ENCODE measurements at places on chromosomes 1 and 21.

GRCh38 chr1:83997631-83998030 lies 1.3 kb downstream of the TTLL7 start:
- DNase-seq = no peak
- no peaks in the 10 kb centered on the region for H3K36me3 ChIP-seq
- H3K4me1 ChIP-seq = peaks cover 23% of the 10 kb centered on the region

DNA sequence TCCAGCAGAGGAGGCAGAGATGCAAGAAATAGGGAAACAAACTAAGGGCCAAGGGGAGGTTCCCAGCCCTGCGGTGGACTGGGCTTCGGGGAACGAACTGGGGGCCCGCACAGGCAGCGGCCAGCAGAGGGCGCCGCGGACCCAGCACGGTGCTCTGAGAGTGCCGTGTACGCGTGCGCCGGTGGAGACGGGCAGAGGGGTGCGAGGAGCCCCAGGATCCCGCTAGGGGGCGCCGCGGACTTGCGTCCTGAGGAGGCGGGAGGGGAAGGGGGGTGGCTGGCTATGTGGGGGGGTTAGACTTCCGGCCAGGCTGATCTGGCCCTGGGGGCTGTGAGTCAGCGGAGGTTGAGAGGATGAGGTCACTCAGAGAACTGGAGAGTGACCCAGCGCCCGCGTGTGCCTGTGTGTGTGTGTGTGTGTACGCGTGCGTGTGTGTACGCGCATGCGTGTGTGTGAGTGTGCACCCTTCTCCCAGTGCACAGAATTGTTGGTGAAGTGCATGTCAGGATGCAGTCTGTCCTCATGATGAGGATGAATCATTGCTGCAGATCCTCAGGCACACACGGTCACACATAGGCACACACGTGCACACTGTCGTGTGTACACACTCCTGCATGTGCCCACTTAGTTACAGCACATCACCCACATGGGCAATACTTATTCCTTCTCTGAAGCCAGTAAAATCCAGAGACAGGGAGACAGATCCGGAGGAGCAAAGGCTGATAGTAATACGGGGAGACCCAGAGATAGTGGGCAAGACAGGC lies 17.0 kb downstream of the NES start:
- DNase-seq = peak; percentile 99
- H3K27ac ChIP-seq = peak overlapping the region; percentile 82
- peaks cover 60% of the 10 kb centered on the region for H3K4me1 ChIP-seq
- no peaks in the 10 kb centered on the region for H3K36me3 ChIP-seq
- peak overlapping the region; percentile 81 for H3K4me3 ChIP-seq
- peaks cover 48% of the 10 kb centered on the region for H3K27me3 ChIP-seq

DNA sequence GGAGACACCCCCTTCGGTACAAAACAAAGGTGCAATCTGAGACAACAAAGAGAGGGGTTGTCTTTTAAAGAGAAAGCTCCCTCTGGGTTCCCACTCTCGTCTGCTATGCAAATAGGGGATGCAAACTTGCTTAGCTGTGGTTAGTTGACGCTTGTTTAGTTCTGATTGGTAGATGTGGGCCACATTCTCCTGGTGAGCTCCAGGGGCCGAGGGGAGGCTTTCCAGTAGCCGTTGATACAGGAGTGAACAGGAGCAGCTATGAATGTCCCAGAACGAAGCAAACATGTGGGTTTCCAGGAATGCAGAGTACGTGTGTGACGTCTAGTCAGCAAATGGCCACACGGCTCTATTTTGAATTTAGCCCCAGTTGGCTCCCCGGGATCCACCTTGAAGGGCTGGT lies 14.7 kb downstream of the TFF2 start:
- peak; percentile 44 for DNase-seq
- H3K4me3 ChIP-seq = no peak overlapping the region
- H3K4me1 ChIP-seq = peaks cover 21% of the 10 kb centered on the region

- DNase-seq = no peak
- H3K36me3 ChIP-seq = peaks cover 15% of the 10 kb centered on the region
- no peaks in the 10 kb centered on the region for H3K4me1 ChIP-seq
- no peak overlapping the region for H3K27ac ChIP-seq
These were observed 65.6 kb downstream of the ST3GAL3 start for GRCh38 chr1:43772978-43773377.

- H3K27ac ChIP-seq = peak overlapping the region; percentile 94
- H3K36me3 ChIP-seq = no peaks in the 10 kb centered on the region
- DNase-seq = no peak
- peak overlapping the region; percentile 43 for H3K4me3 ChIP-seq
- H3K27me3 ChIP-seq = no peaks in the 10 kb centered on the region
These were observed 12.6 kb downstream of the NCMAP start for GRCh38 chr1:24568475-24568874.

DNA sequence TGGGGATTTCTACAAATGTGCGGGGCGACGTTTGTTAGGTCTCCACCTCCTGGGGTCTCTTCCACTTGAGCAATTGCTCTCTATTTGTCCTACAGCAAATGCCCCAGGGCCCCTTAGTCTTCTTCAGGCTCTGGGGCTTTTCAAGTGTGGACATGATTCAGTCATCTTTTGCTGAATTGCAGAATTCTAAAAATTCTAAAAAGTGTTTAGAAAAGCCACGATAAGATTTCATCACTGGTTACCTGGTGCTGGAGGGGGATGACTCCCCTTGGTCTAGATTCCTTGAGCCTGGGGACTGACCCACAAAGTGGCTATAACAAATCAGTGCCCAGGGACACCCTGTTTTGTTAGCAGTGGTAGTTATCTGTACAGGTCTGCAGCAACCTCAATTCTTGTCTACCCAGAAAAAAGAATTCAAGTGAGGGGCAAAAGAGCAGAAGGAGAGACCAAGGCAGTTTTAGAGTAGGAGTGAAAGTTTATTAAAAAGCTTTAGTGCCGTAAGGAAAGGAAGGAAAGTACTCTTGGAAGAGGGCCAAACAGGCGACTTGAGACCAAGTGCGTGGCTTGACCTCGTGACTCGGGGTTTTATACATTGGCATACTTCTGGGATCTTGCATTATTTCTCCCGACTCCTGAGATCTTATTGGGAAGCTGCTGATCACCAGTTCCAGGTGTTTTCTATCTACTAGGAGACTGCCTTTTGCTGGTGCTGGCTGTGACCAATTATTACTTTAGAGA lies 25.2 kb downstream of the PROK1 start:
- no peaks in the 10 kb centered on the region for H3K36me3 ChIP-seq
- no peaks in the 10 kb centered on the region for H3K4me1 ChIP-seq
- peak overlapping the region; percentile 85 for H3K27ac ChIP-seq
- no peak for DNase-seq
- H3K27me3 ChIP-seq = peaks cover 5% of the 10 kb centered on the region
- H3K4me3 ChIP-seq = no peak overlapping the region

GRCh38 chr1:82634266-82634665 lies 833.5 kb downstream of the ADGRL2 start:
- no peak for DNase-seq
- H3K36me3 ChIP-seq = no peaks in the 10 kb centered on the region
- H3K4me1 ChIP-seq = no peaks in the 10 kb centered on the region
- peaks cover 17% of the 10 kb centered on the region for H3K27me3 ChIP-seq

DNA sequence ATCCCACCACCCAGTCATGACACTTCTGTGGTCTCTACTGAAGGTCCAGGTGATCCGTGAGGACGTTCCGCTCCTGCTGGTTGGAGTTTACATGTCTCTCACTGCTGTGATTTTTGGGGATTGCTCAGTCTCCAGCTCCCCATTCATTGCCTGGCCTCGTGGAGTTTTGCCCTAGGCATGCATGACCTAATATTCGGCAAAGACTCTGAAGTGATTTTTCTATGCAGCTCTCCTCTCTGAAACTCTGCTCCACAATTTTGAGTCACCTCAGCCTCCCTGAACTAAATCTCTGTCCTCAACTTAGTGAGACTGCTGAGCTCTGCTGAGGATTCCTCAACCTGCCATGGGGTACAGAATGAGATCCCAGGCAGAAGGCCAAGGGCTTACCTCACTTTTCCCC lies 174.4 kb upstream of the FGGY start:
- H3K27ac ChIP-seq = no peak overlapping the region
- no peaks in the 10 kb centered on the region for H3K36me3 ChIP-seq
- H3K27me3 ChIP-seq = no peaks in the 10 kb centered on the region
- H3K4me3 ChIP-seq = no peak overlapping the region
- no peak for DNase-seq

Data from type B pancreatic cell (in vitro differentiated cells).